Kidney (tissue), 22 donors: ENCODE measurements at places on chromosomes 3 and 15.

DNA sequence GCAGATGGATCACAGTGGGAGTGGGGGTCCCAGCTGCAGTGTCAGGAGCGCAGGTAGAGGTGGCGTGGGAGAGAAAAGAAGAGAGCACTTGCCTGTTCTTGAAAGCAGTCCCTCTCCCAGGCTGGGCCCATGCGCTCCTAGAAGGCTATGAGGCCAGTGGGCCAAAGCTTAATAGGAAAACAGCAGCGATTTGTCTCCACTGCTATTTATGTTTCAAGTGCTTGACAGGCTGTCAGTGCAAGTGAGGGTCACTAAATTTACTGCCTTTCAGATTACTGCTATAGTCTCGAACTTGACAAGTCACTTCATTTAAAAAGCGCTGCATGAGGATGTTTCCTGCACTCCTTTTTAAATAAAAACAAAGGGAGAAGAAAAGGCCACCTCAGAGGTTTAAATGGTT, 239.5 kb downstream of the GAP43 start:
- no peak for DNase-seq

DNA sequence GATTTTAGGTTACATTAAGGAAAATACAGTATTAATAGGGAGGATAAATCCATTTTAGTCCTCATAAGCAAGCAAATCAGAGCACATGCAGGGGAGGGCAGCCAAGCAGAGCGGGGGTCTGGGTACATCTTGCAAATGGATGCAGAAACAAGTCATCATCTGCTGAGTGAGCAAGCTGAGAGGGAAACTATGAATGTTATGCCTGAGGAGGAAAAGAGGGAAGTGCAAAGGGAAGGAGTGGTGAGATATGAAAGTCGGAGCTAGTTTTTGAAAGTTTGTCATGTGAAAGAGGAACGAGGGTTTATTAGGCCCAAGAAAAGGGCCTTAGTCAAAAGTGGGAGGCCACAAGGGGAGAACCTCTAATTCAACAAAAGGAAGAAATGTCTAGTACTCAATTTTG, 15.4 kb downstream of the PTX3 start:
- no peak for DNase-seq

- DNase-seq = no peak
Measured at GRCh38 chr15:57227166-57227565, 149.1 kb upstream of the CGNL1 start.

DNA sequence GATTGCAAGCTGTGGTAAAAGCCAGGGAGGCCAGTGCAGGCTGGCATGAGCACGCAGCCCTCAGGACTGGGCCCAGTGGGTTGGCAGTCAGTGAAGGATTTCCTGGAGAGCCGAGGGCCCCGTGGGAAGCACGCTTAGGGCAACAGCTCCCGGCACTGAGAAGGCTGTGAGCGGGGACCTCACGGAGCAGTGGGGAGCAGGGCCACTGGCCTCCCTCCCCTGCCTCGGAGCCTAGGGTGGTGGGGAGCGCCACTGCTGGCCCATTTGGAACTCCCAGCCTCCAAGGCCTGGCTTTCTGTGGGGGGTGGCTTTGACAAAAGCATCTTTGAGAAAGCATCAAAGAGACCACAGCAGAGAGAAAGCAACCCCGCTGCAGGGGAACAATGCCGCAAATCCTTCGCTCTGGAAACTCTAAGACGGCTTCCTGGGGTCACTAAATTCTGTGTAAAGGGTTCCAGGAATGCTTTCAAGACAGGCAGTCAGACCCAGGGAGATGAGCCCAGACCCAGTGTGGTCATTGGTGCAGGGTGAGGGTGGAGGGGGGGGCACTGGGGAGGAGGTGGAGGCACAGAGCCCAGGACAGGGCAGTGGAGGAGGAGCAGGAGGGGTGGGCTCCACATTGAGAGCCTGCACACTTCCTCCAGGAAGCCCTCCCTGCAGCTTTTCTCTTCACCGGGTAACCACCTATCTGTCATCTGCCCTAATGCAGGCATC, 9.5 kb upstream of the APBA2 start:
- DNase-seq = no peak

GRCh38 chr15:73862276-73862675, 11.1 kb upstream of the TBC1D21 start:
- DNase-seq = no peak

GRCh38 chr15:37031198-37031597, 69.2 kb downstream of the MEIS2 start:
- DNase-seq = no peak

GRCh38 chr15:42056934-42057798, 36.3 kb upstream of the PLA2G4E start:
- peak; percentile 85 for DNase-seq

GRCh38 chr15:78055919-78056713, 21.4 kb downstream of the TBC1D2B start:
- DNase-seq = no peak

- no peak for DNase-seq
Measured at GRCh38 chr15:75817138-75817935, 25.9 kb upstream of the UBE2Q2 start.

DNA sequence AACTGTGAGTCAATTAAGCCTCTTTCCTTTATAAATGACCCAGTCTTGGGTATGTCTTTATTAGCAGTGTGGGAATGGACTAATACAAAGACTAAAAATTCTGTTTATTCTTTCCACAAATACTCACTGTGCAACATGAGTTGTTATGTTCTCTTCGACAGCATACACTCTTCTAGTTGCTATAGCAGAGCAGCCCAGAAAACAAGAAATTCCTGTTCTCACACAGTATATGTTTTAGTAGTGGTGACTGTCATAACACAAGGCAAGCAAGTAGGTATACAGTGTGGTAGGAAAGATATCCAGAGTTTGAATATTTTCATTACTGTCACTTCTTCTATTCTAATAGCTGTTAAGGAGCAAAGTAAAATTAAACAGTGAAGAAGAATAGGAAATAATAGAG, 453.3 kb downstream of the ROBO1 start:
- DNase-seq = no peak

DNA sequence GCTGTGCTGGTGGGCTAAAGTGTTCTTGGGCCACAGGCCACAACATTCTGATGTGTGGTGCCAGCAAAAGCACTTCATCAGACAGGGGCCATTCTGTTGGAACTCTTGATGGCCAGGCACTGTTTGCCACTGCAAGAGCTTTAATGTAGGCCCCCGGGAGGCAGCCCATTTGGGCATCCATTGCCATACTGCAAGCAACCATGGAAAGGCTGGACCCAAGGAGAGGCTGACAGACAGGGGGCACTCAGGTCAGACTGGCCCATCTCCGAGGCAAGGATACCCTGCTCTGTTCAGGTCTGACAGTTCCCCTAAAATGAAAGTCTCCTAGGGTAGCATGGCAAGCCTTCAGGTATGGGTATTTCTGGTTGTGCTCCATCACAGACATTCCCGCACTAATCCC, 64.2 kb downstream of the FAM227B start:
- DNase-seq = no peak

DNA sequence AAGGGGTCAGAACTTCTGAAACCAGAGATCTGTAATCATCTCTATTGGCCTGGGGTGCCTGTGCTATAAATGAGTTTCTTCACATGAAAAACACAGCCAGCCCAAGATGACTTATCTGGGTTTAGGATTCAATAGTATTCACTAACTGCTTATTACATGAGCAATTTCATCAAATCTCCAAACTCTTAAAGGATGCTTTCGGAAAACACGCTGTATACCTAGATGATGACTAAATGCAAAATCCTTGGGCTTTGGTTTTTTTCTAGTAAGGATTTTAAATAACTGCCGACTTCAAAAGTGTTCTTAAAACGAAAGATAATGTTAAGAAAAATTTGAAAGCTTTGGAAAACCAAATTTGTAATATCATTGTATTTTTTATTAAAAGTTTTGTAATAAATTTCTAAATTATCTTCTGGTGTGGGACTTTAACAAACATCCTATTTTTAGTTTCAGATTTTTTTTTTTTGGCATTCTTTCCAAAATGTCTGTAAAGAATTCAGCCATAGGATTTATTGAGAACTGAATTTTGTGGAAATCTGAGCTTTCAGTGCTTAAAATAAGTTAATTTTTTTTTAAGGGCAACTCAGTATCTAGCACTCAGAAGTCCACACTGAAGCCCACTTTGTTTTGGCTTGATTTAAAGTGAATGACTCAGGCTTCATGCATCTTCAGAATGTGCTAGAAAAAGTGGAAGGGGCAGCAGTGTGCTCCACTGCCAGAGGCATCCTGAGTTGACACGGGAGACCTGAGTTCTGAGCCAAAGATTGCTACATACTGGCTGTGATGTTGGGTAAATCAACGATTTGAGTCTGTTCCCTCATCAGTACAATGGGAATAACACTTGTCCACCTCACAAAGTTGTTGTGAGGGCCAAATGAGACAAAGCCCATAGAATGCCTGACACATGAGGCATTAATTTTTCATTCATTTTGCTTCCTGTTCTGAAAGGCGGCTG, 18.7 kb downstream of the TMEM43 start:
- peak; percentile 62 for DNase-seq

DNA sequence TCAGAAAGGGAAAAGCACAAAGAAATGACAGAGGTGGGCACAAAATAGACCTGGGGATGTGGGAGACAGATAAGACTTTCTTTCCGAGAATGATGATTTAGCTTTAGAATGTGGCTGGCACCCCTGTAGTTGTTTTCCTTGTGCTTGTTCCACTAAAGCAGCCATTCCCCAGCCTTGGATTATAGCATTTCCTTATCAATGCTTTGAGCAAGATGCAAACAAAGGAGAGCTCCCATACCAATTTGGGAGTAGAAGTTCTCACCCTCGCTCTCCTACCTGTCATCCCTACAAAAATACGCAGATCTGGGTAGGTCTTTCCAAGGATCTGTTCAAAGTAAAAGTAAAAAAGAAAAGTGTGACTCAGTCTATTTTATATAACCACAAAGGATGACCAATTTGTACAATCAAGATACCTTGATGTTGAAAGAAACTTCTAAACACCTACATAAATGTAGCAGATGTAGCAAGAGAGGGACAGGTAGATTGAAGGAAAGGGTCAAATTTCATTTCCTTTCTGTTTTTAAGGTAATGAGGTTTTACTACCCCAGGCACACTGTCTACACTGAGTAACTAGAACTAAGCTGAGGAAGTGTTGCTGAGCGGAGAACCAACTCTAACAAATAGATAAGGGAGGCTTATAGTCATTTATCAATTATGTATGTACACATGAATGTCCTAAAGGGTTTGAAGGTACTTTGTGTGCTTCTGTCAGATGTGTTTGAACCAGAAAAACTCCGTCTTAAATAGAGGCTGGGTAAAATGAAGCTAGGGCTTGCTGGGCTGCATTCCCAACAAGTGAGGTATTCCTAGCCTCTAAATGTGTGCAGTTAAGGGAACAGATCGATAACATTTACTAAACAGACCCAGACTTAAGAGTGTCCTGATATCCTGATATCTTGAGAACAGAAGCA, 91.1 kb upstream of the LRRN1 start:
- no peak for DNase-seq

DNA sequence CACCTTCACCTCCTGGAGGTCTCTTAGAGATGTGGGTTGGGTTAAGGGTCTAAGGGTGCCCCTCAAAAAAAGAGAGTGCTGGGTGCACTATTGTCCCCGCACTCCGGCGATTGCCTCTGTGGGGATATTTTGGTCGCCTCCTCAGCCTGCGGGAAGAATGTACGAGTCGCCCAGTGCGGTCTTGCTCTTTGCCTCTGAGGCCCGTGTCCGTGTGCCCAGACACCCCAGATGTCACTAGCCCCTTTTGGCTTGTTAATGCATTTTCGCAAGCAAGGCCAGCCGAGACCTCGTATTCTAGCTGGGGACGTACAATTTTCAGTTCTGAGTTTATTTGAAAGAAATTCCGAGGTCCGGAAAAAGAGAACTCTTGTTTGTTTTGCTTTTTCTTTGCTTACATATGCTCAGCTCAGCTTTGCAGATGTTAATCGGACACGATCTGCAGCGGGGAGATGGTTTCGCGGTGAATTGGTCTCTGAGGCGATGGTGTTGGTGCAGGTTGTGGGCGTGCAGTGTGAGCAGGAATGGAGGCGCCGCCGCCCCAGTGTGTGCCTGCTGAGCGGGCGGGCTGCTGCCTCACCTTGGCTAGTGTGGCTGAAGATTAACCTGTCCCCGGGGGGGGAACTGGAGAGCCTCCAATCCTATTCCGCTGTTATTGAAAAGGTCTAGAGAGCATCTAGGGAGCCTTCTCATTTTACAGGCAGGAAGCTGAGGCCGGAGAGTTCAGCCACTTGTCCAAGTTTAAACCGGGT, 1.4 kb downstream of the ST6GAL1 start:
- DNase-seq = peak; percentile 80

- DNase-seq = peak; percentile 52
Measured at GRCh38 chr15:70669966-70670658, 93.2 kb downstream of the UACA start.

- peak; percentile 55 for DNase-seq
Measured at GRCh38 chr3:185561374-185561943, 9.1 kb upstream of the LIPH start.

DNA sequence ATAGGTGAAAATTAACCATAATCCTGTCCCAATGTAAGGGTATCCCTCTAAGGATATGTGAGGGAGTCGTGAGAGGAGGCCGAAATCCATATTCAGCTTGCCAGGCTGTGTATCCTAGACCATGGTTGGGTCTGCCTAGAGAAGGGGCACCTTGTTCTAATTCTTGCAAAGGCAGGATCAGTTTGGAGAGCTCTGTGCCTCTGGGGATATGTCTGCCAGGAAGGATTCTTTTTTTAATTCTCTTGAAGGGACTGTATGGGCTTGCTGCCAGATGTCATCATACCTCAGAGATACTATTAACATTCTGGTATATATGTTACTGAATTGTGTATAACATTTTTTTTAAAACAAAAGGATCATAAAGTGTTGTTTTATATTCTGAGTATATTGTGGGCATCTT, 2.4 kb downstream of the ATP1B3 start:
- no peak for DNase-seq

DNA sequence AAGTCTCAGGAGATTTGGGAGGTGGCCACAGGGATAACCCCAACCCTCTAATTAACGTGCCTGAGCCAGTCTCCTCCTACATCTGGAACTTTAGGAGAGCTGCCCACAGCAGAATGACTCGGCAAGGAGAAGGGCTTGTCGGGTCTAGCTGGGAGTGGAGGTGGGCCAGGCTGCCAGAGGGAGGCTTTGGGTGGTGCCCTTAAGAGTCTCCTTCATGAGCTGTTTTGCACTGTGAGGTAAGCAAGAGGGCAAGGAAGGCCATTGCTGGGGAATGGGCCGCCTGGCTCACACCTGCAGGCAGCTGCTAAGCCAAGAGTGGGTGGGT, 3.6 kb upstream of the TNK2 start:
- DNase-seq = no peak

DNA sequence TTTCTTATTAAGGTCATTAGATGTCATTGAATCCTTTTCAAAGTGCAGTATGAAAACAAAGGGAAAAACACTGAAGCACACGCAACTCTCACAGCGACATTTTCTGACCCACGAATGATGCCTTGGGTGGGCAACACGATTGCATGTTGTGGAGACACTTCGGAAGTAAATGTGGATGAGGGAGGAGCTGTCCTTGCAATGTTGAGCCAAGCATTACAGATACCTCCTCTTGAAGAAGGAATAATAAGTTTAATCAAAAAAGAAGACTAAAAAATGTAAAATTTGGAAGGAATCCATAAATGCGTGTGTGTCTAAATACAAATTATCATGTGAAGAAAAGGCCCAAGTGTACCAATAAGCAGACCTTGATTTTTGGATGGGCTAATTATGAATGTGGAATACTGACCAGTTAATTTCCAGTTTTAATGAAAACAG, 16.9 kb downstream of the THBS1 start:
- DNase-seq = no peak
